Hematopoietic multipotent progenitor cell treated with erythropoietin and hydrocortisone succinate and interleukin-3 and kit ligand, for 6 days (in vitro differentiated cells): ENCODE measurements at places on chromosomes 11 and 22.

DNA sequence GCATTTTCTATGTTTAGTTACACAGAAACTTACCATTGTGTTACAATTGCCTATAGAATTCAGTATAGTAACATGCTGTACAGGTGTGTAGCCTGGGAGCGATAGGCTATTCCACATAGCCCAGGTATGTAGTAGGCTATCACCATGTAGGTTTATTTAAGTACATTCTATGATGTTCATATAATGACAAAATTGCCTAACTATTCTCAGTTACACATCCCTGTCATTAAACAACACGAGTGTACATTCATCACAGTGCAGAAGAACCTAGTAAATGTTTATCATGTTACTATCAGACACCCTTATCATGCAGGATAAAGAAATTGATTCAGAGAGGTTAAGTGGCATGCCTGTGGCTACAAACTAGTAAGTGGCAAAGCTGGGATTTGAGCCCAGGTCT lies 28.4 kb upstream of the BMAL1 start:
- DNase-seq: no peak

DNA sequence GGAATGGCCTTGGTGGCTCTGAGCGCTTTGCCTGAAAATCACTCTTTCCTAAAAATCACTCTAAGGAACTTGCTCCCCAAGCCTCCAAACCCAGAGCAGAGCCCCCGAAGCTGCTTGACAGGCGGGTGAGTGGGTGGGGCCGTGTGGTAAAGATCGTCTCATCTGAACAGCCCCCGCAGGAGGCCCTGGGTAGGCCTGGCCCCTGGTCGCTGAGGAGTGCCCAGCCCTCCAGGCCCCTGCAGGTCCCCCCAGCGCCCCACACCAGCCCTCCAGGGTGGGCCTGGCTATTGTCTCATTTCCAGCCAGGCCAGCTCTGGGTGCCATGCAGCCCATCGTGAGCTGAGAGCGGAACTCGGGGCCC lies 17.2 kb upstream of the PIM3 start:
- DNase-seq: no peak

- DNase-seq: no peak
Measured at GRCh38 chr11:129275828-129276227, 83.7 kb upstream of the ARHGAP32 start.

DNA sequence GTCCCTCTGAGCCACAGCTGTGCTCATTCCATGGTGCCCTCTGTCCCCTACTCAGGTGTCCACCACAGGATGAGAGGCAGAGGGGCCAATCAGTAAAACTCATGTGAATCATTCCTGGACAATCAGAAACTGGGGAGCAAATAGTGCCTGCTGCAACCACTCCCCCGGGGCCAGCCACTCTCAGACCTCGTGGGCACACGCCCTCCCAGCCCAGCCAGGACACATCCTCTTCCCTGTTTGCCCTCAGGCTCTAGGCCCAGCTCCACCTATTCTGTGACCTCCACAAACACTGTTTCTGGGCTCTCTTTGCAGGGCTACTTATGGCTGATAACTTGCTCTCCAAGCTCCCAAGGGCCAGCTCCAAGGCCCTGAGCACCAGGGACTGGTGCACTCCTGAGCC lies 14.0 kb upstream of the KCTD14 start:
- DNase-seq: no peak
